ENCODE measurements at places on chromosomes 6 and 20.
A peak's percentile ranks its signal among the peaks of the same experiment; 100 is the strongest.

- DNase-seq, result peak; percentile 58
These were observed 806 bp downstream of the HLA-DOB start for GRCh38 chr6:32815996-32816395.

DNA sequence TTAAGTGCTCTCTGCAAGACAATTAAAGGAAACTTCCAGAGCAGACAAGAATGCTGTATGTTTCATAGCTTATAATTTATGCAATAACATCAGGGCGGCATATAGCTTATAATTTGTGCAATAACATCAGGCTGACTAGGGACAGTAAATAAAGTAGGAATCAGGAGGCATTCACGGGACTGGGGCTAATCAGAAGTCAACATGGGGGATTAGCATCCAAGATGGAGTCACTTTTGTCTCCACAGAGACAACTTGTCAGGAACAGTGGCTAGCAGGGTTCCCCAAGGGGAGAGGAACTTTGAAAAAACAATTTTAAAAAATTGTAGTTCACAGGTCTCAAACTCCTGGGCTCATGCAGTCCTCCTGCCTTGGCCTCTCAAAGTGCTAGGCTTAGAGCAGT lies 3.3 kb upstream of the ZNF341 start:
- DNase-seq, result no peak

GRCh38 chr6:149895048-149895590 lies 2.8 kb downstream of the RAET1E start:
- no peak for DNase-seq

DNA sequence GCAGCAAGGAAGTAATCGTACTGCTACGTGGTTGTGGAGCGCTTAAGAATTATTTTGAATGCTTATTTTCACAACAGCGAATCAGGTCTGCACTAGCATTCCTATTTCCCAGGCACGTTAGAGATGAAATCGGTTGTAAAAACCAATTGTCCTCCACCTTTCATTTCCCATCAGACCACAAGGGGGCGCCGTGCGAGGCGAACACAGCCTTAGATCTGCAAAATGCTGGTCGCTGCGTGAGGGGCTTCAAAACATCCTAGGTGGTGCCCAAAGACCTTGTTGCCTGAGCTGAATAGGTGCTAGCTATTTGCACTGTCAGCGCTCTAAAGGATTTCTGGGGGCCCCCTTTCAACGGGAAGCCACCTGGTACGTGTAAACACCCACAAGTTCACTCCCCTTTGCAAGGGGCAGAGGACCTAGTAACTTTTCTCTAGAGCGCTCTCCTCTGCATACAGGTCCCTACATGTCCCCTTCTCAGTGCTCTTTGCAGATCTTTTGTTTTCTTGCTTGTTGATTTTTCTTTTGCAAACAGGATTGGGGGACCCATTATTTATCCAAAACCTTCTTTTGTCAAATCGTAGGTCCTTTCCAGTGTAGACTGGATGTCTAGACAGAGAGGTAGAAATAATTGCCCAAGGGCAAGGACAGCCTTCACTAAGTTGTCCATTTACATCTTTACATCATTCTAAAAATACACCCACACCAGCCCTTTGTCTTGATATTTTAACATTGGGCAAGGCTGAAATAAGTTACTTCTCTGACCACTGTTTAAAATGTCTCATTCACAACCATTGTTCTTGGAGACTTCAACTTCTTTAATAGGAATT lies 59.8 kb downstream of the NEDD9 start:
- peak; percentile 70 for DNase-seq

DNA sequence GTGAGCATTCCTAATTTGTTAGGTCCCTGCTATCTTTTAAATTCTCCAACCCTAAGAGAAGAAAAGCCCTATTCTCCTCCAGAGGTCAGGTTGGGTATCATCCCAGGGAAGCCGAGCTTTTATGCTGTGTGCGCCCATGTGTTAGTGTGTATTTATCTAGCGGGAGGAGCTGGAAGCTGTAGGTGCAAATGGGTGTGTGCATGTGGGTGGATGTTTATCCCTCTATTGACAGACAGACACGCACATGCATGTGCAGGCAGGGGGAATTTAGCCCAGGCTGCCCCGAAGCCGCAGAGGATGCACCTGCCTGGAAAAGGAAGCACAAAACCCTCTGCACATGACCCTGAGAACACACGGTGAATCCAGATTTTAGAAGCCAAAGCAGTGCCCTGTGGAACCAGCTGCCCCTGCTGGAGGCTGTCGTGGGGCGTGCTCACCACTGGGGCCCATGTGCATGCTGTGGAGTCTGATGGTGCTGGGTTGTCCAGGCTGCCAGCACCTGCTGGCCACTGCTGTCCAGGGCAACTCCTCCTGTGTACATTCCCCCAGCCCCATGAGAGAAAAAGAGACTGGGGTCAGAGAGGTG lies 397.5 kb downstream of the TAF4 start:
- no peak for DNase-seq

DNA sequence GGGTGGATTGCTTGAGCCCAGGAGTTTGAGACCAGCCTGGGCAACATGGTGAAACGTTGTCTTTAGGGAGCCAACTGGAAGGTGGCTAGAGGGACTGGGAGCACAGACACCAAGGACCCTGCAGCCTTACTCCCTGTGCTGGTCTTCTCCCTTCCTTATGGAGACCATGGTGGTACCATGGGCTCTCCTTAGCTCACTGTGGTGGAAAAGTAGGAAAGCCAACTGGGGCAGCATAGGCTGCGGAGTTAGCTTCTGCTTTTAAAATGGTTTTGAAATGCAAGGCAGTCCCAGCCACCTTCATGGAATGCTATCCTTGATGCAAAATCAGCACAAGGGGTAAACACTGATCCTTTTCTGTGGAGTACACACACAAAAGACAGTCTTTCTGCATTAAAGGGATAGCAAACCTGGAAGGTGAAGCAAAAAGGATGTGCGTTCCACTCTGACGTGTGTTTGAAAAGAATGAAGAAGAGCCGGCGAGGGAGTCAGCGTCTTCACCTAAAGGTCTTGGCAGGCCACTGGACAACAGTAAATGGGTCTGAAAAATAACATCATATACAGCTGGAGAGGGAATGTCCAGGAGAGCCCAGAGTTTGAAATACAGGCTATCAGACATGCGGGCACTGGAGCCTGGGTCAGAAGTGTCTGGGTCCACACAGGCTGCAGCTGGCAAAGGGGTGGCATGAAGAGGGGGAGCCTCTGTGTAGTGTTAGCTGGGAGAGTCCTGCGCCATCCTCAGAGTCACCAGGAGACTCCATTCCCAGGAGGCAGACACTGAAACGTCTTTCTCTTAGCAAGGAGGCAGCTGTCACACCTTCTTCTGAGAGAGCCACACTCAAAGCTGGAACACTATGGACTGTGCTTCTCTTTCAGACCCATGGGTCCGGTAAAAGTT lies 58.5 kb downstream of the GPR6 start:
- DNase-seq, result no peak

DNA sequence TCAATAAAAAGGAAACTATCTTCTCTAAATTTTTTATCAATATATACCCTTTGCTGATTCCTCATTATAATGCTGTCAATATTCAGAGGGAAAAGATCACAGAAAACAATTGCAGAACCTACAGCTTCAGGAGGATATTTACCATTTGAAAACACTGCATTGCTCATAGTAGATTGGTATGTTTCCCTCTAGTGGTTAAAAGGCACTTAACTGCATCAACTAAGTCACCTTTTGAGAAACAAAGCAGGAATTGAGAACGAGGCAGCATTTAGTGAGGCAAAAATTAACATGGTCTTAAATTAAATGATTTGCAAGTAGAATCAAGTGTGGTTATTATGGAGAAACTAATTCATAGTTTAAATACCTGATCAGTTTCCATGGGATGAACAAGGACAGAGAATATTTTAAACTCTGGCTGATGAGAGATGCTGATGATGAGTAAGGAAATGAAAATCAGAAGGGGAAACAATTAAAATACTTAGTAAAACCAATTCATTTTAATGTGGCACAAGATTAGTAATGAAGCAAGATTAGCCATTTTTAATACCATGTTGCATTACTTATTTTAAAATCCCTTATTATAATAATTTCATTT lies 642.1 kb downstream of the EPHA7 start:
- peak; percentile 2 for DNase-seq

DNA sequence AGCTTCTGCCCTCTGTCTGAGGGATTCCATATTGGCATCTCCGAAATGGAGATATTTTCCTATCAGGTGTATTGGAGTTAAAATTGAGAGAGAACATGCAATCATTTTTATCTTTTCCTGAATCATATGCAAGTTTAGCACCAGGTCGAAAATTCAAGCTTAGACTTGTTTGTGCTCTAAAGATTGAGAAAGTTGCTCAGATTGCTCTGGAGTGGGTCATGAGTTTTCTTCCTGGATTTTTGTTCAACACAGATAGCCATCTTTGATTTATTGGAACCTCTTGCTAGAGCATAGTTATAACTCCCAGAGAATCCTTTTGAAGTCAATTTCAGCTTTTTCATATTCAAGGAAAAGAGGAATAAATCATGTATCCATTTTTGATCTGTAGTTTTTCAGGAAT lies 373.5 kb upstream of the FLRT3 start:
- no peak for DNase-seq

DNA sequence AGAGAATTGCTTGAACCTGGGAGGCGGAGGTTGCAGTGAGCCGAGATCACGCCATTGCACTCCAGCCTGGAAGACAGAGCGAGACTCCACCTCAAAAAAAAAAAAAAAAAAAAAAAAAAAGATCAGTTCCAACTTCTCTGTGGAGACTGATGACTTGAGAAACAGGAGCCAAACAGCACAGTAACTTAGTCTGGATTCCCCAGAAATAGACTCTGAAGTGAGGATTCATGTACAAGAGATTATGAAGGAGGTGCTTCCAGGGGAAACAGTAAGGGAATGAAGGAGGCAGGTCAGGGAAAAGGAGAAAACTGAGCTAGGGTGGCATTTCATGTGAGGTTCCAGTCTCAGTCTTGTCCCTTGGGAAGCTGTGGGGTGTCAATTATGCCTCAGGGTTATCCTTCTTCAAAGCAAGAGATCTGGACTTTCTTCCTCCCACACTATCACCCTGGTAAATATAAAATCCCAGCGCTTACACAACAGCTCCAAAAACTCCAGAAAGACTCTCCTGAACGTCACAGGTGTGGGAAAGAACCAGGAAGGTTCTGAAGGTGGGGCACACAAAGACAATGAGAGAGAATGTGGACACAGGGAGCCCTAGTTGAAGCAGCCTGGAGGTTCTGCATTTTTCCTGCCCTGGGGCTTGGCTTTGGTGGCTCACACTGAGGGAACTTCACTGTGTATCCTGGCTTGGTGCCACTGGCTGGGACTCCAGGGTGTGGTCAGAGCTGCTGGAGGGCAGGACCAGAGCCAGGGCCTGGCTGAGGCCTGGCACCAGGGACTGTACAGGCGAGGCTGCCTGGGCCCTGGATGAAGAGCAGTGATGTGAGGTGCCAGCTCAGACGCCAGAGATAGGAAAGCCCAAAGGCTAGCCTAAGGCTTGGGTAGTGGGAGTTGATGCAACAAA lies 46.8 kb downstream of the PCNA start:
- no peak for DNase-seq

DNA sequence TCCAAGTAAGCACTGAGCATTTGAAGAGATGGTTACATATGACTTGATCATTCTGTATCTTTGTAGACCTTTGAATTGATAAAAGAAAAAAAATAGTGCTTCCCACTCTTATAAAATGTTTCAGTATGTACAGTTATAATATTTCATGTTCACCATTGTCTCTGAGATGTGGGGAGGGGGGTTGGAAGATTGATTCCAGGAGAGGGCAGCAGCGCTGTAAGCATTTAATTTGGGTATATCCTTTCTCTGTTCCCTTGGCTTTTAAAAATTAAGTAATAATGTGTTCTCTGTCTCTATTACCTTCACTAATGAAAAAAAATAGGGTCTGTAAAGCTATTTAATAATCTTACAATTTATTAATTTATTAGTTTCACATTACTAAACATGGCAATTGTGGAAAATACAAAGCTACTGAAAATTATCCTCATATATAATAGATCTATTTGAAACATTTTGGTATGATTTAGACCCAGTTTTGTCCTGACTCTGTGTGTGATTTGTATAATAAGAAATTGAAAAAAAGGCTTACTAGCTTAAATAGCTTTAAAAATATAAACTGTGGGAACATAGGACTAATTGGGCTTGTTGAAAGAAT lies 341.2 kb downstream of the CDKAL1 start:
- no peak for DNase-seq

- DNase-seq, result no peak
These were observed 19.4 kb downstream of the ERGIC3 start for GRCh38 chr20:35561268-35561667.

GRCh38 chr20:45095805-45096238 lies 5.1 kb downstream of the KCNS1 start:
- peak; percentile 75 for DNase-seq

DNA sequence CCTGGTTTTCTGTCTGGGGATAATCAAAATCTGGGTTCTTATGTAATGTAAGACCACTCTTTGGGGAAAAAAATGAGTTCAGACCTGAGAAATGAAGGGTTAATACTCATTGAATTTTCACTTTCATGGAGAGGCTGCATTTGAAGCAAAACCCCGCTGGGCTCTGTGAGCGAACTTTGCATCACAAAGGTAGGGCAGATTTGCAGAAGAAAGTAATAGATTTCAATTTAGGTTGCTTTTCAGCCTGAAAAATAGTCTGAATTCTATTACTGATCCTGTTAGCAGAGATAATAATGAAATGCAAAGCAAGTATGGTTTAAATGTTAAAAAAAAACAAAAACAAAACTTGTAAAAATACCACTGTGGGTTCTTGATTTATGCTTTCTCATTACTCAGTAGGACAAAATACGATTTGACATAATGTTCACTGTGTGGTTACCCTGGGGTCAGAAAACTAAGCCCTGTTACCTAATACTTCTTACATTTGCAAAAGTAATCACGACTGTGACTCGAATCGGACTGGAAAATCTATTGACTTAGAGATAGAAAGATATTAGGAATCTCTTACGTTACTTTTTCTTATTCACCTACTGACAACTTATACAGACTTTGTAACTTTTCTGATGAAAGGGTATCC lies 72.2 kb downstream of the UST start:
- DNase-seq, result no peak
